Esophagus squamous epithelium (tissue), 5 donors: ENCODE measurements at places on chromosomes 4 and X.

DNA sequence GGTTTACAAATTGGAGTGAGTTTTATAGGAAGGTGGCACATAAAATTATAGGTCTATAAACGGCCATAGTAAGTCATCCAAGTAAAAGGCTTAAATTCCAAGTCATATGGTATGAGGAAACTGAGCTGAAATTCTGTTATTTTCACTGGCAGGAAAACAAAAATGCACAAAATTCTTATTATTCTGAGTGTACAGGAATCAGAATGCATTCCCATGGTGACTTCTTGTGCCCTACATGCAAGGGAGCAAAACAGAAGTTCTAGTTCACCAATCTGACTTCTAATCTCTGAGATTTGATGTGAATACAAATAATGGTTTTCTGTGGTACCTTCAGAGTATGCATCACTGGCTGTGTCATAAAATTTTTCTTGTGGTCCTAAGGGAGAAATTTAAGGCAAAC is 102.9 kb downstream of the CLCN4 start:
- no peak for DNase-seq

DNA sequence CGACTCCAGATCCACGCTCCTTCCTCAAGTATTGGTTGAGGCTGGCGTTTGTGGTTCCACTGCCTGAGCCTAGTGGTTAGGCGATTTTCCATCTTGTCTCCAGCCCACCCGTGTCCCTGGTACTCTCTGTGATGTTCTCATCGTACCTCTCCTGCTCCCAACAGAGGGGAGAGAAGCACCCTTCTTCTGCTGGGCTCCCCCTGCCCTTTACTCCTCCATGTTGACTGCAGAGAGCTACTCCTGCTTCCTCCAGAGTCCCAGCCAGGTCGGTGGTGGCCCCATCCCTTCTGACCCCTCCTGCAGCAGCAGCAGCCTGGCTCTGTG is 164.0 kb upstream of the BCOR start:
- no peak for DNase-seq

DNA sequence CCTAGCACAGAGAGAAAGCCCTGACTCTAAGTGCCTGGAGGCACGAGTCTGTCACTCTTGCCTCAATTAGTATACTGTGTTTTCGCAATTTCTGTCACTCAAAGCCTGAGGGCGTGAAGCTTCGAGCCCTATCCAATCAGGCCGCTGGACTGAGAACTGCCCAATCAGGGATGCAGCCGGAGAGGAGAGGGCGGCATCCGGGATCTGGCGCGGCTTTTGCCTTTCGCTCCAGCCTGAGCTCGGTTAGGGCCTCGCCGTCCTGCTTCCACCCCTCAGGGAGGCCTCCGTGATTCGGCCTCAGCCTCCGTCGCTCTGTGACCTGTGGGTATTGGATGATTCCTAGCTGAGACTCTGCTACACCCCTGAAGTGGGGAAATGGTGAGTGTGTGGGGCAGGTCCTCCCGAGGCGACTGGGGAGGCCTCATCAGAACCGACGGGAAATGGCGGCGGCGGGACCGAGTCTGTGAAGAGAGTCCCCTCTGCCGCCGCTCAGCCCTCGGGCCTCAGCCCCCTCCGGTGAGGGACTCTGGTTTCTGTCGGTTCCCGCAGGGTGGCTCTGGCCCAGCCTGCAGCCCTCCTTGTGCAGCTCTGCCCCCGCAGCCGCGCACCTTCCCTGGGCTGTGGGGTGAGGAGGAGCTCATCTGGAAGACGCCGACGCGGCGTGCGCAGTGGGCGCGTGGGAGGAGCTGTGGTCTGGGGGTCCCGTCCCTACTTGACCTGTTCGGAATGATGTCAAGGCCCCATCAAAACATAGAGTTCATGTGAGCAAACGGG is 48.5 kb downstream of the ZNF141 start:
- no peak for DNase-seq

GRCh38 chrX:42530027-42530426 is 247.9 kb downstream of the PPP1R2C start:
- no peak for DNase-seq

DNA sequence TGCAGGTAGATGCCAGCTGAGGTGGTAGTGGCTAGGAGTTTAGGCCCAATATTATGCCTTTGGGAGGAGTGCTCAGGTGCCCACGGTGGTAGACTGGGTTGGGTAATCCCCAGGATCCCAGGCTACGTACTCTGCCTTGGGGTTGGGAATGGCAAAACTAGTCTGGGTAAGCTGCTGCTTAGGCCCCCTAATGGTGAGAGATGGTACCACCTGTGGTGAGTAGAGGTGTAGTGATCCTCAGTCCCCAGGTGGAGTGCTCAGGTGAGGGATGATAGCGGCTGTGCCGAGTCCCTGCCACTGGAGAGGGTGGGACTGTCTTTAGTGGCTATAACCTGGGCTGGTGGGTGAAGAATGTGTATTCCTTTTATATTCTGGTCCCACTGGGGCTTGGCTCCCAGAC is 75.2 kb downstream of the IL1RAPL2 start:
- DNase-seq: no peak

DNA sequence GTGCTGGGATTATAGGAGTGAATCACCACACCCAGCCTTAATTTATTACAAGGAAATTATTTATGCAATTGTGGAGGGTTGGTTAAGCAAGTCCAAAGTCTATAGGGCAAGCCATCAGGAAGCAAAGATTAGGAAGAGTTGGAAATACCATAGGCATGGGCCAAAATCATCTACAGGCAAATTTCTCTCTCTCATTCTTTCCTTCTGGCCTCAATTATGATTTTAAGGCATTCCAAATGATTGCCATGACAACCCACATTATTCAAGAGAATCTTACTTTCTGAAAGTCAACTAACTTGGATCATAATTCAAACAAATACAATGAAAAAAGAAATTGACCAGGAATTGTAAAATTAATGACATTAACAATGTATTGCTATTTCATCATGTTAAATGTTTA is 400.8 kb downstream of the GPM6A start:
- no peak for DNase-seq

GRCh38 chrX:40314070-40314469 is 216.3 kb upstream of the BCOR start:
- DNase-seq: no peak
